ENCODE measurements at places on chromosomes 6 and 20. TPM values are rescaled to one million over a fixed set of nuclear protein-coding genes. Genes with fewer than 3 reads are reported as not detected.

Gene CFB
- 5.3 TPM for polyA plus RNA-seq

Gene SDCBP2
- polyA plus RNA-seq: 1.7 TPM

Gene COL11A2
- polyA plus RNA-seq: 5.4 TPM

Gene ENPP1
- 21.9 TPM for polyA plus RNA-seq

GRCh38 chr6:169372589-169372988 lies 118.9 kb upstream of the THBS2 start:
- no peak for DNase-seq

DNA sequence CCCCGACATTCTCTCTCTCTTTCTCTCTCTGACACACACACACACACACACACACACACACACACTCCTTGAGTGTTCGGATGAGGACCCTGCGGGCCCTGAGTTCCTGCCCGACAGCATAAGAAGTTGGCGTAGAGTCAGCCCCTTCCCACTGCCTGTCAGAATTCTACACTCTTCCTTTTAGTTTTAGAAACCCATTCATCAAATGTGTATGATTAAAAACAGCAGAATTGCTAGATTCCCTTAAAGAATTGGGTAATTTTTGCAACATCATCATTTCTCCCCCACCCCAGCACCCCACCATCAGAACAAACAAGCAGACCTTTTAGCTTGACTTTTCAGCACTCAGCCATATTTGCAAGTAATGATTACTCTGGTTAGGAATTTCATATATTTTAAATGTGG lies 322.8 kb downstream of the FARS2 start:
- DNase-seq: no peak

GRCh38 chr6:25431975-25432307 lies 152.8 kb downstream of the CARMIL1 start:
- no peak for DNase-seq

- no peak for DNase-seq
Measured at GRCh38 chr20:21436205-21436604, 38.9 kb upstream of the NKX2-4 start.

- no peak for DNase-seq
Measured at GRCh38 chr20:40547483-40548091, 141.4 kb downstream of the MAFB start.
